ENCODE measurements at places on chromosomes 3 and 15.

DNA sequence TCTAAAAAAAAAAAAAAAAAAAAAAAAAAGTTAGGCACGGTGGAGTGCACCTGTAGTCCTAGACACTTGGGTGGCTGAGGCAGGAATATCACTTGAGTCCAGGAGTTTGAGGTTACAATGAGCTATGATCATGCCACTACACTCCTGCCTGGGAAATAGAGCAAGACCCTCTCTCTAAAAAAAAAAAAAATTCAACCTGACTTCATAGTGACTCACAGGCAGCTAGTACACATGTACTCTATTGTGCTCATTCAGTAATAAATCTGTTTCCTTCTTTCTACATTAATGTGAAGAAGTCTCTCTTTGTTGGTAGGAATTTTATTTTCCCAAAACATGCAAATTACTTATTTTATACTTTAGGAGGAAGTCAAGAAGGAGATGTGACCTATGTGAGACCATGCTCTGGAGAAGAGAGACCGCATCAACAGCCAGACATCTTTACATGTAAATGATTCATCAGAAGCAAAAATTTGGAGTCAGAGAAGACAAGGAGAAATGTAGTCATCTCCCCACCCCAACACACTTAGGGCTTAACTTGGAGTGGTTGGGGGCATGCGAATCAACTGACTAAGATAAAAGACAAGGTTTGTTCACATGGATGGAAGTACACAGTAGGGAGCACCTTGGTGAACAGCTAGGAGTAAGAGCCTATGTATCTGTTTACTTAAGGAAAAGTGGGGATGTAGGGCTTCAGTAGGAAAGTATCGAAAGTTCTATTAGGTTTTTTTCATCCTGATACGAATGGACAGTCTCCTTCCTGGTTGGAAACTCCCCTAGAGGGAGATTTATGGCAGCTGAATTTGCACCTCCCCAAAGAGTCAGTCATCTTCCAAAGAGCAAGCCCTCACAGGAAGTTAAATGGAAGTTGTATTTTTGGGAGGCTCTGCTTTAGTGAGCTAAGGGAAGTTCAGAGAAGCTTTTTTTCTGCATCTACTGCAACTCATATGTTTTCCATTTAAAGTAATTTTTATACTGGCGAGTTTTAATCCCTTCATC is 23.0 kb upstream of the NMD3 start:
- DNase-seq: no peak

GRCh38 chr3:172294223-172294806 is 153.9 kb downstream of the GHSR start:
- no peak for DNase-seq

DNA sequence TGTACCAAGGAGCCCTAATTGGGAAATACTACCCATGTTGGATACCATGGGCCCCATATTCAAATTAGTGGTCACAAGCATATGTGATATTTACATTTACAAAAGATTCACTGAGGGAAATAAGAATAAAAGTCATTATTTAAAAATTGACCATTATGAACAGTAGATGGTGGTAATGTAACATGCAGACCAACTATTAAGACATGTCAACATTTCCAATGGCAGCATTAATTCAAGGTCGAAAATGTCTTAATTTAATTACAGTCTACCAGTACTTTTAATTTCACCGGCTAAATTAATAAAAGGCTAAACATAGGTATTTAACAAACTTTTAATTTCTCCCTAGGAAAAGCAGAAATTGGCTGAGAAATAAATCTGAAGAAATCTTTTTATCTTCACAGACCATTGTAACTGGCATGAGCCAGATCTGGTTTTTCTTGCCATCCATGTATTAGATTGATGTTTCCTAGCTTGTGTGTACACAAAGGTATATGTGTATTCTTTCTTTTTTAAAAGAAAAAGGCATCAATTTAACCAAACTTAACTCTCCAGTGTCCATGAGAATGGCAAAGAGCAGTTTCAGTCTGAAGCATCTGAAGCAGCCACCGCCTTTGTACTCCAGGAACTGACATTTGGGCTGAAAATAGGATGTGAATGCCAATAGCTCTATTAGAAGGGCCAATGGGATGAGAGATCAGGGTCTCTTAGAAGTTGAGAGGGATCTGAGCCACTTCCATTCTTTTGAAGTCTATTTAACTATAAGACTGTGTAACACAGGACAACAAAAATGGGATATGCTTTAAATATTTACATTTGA is 26.6 kb downstream of the NEK11 start:
- no peak for DNase-seq

GRCh38 chr15:66830358-66830757 is 128.3 kb downstream of the SMAD6 start:
- DNase-seq: no peak

DNA sequence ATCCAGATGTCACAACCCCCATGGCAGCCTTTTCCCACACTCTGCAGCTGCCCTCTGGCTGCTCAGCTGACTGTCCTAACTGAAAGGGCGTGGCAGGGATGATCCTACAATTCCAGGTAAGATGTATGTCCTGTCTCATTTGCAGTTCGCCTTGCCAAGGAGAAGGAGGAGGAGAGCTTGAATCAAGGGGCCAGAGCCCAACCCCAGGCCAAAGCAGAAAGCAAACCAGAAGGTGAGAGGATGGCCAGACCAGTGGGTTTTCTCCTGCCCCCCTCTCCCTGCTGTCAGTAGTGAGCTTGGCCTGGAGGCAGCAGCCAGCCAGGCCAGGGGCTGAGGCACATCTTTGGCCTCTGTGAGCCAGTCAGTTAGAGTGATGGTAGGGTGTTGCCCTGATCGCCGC is 22.5 kb downstream of the SLC24A1 start:
- no peak for DNase-seq

DNA sequence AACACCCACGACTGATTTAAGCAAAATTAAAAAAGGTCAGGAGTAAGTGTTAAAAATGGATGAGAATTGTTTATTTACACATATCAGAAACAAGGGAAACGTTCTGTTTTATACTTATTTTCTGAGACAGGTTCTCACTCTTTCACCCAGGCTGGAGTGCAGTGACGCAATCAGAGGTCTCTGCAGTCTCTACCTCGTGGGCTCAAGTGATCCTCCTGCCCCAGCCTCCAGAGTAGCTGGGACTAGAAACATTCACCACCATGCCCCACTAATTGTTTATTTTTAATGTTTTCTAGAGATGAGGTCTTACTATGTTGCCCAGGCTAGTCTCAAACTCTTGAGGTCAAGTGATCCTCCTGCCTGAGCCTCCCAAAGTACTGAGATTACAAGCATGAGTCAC is 1080.3 kb downstream of the ROBO1 start:
- no peak for DNase-seq

- no peak for DNase-seq
Measured at GRCh38 chr3:188518835-188519452, 365.0 kb downstream of the LPP start.

DNA sequence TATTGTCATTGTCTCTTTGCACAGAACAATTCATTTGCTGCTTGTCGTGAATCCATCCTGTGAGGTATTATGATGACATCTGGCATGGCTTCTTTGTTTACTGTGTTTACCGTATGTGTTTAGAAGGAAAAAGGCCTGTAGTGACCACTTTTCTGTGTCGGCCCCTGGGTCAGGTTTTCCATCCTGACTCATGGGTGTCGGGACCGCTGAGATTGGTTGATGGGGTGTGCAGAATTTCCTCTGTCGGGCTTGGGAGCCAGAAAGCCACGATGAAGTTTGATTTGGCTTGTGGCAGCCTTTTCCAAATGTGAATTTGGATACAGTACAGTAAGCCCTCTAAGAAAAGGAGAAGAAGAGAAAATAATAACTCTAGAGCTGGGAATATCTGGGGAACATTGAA is 113.5 kb downstream of the FNDC3B start:
- DNase-seq: no peak
